Urinary bladder (tissue), 4 donors: ENCODE measurements at places on chromosomes 13 and 19. TPM values are rescaled to one million over a fixed set of nuclear protein-coding genes. Genes with fewer than 3 reads are reported as not detected.

GRCh38 chr19:33802001-33802400, 5.3 kb downstream of the KCTD15 start:
- DNase-seq: no peak

DNA sequence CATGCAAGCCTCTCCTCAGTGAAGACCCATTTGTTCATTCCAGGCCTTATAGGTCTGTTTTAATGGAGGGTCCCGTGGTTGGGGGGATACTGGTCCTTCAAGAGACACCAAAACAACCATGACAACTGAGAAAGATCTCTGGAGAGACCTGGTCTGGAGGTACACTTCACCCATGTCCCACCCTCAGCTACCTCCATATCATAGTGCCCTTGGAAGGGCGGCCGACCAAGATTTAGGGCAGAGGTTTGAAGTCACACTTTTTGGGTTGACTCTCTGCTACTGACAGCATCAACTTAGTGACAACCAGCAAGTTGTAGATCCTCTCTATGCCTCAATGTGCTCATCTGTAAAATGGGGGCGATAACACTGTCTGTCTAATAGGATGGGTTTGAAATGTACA, 177.3 kb downstream of the TSHZ3 start:
- DNase-seq: no peak

GRCh38 chr19:38319421-38320258, at the start of gene KCNK6:
KCNK6 (plus strand) TSS chr19:38319845; CDS start chr19:38319951, 106 bp downstream.
- no peak for DNase-seq

CADM4 gene
- 8.7 TPM for total RNA-seq

MBD3L1 gene
- total RNA-seq: not detected

ZNF555 gene
- 14.8 TPM for total RNA-seq

LRRC4B gene
- 12.8 TPM for total RNA-seq

DIAPH3 gene
- 23.4 TPM for total RNA-seq

DNA sequence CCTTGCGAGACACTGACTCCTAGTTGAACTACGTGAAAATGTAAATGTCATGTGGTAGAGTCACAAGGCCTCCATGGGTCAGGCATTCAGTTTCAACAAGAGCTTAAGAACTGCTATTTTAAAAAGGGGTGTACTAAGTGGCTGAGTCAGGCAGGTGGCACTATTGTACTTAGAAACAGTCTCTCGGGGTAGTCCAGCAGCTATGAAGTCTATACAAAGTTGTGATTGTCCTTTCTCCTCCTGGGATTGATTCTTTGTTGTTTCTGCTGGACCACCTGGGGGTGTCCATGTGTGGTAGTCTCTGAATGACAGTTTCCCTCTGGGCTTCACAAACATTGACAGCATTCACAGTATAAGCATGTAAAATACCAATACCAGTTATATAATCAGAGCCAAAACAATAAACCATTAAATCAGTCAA, 33.0 kb downstream of the UGGT2 start:
- peak; percentile 43 for DNase-seq

KIR3DL2 gene
- total RNA-seq: not detected

ZNF583 gene
- 22.7 TPM for total RNA-seq

MUC16 gene
- under 0.01 TPM for total RNA-seq

PRX gene
- total RNA-seq: 3.2 TPM

GGACT gene
- 3.5 TPM for total RNA-seq

CD37 gene
- 6.5 TPM for total RNA-seq

DNA sequence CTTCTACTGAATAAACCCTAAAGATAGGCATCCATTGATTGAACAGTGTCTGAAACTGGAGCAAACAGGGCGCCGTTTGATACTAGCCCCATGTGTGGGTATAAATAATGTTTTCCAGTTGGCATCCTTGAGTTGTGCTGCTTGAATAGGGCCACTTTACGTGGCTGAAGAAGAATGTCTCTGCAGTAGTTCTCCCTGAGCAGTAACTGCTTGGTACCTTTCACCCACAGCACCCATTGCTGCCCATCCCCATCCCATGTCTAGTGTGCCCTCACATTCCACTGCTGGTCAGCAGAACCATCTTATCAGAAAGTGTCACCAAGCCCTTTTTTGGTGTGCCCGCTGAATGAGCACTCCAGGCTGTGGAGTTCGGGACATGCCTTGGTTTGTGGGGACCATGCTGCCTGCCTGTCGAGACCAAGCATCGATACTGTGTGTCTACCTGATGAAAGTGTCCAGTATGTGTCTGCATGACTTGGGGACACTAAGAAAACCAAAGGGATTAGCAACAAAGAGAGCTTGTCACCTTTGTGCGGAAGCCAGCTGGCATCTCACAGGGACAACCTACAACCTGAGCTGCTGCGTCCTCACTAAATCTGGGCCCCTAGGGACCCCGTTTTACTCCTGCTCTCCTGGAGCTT, 162.0 kb downstream of the TM9SF2 start:
- no peak for DNase-seq

DNA sequence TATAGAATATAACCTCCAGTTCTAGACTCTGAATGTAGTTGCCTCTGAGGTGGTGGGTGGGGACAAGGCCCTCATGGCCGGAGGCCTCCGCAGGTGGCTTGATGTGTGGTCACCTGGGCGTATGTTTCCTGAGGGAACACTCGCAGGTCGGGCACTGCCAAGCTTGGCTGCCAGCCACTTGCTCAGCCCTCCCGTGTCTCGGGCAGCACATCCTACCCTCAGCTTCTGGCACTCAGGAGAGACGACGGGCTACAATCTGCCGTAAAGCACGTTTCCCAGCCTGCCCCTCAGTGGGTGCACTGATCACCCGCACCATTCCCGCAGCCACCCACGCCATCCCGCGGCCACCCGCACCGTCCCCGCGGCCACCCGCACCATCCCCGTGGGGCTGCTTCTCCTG, 15.2 kb downstream of the THOP1 start:
- no peak for DNase-seq

DNA sequence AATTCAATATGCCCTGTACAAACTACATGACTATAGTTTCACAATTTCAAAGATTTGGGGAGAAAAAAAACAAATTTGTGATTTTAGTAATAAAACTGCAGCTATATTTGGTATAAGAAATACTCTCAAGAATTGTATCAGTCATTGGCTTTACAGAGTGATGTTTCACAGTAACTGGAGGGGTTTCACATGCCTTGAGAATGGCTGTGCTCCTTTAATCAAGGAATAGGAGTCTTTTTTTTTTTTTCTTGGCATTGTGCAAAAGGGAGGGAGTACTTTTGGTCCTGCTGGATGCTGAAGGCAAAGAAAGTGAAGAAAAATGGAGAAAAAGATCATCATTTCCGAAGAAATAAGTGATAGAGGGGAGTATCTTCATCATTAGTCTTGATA, 6.8 kb downstream of the ZNF507 start:
- no peak for DNase-seq

DNA sequence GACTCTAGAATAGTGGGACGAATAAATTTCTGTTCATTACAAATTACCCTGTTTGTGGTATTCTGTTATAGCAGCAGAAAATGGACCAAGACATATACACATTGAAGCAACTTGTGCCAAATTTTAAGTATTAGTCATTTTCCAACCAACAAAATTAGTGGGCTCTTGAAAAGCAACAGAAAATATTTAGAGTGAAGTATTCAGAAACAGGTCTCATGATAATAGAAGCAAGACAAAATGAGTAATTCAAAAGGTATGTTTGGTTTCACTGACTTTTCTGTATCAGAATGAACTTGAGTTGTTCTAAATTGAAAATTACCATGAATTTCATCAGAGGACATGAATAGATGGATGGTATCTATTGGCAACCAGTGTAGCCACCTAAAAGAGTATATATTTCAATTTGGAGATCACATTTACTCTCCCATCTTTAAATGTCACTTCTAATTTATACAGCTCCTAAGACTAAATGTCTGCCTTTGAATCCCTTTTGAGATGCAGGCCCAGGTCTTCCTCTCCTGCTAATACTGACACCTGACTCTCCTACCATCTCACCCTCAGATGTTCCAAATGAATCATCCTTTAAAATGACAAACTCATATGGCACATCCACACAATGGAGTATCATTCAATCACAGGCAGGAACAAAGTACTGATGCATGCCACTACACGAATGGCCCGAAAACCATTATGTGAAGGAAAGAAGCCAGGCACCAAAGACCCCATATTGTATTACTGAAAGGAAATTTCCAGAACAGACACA, 40.7 kb upstream of the DOCK9 start:
- DNase-seq: no peak

DNA sequence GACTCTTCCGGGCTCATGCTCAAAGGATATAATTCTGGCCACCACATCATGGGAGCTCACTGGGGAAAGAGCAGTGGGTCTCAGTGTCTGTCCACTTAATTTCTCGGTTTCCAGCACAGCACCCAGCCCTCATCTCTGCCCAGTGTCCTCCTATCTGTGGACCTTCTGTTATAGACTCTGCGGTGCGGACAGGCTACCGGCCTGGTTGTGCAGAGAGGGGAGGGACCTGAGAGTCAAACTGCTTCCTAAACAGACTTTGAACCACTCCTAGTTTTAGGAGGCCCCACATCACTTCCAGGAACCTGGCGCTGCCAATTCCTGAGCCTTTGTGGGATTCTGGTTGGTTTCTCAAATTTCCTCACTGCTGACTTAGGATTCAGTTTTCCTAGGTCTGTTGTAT, 59.8 kb upstream of the MED4 start:
- DNase-seq: no peak

DNA sequence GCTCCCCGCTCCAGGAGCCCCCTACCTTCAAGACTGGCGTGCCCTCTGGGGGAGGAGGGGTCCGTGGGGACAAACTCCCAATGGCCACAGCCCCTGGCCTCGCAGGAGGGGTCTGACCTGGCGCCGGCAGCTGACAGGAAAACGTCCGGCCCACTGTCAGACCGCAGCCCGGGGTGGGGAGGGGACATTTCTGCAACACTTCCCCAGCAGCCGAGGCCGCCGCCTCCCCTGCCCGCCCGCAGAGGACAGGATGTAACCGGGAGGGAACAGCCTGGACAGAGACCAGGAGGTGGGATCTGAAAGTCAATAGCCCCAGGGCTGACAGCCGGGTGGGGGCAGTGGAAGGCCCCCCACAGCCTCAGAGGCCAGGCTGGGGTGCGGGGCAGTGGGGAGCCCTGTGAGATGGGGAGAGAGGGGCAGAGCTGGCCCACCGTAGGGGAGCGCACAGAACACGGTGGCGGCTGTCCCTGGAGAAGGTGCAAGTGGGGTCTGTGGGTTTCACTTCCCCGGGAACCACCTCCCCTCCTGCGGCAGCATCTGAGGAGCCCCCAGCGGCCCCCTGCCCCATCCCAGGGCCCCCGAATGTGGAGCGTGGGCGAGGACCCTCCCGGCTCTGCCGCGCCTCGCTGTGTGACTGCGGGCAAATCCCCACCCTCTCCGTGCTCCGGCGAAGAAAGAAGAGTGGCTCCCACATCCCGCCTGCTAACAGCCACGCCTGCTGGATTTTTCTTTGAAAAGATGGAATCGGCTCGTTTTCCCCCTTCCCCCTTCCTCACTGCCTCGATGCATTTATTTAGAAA, at the start of gene PEAK3:
Gene PEAK3, minus strand, starts transcription at position 114 of the 800 bp plus-strand sequence. CDS start 1,244 bp downstream, outside the sequence.
- no peak for DNase-seq

DNA sequence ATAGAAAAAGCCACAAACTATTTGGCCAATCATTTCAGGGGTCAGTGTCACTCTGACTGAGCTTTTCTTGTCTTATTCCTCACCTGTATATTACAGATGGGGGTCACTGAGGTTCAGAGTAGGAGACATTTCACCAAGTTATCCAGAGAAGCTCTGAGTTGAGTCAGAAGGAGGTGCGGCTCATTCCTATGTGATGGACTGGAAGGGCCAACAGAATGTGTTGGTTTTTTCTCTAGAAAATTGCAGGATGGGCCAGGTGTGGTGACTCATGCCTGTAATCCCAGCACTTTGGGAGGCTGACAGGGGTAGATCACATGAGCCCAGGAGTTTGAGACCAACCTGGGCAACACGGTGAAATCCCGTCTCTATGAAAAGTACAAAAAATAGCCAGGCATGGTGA, 24.5 kb upstream of the ZNF83 start:
- DNase-seq: no peak
